Tibial nerve (tissue), 4 donors: ENCODE measurements at places on chromosomes 7 and 10. TPM values are rescaled to one million over a fixed set of nuclear protein-coding genes. Genes with fewer than 3 reads are reported as not detected.

The MAD1L1 gene
- total RNA-seq = 60.3 TPM

The LDB1 gene
- 50.7 TPM for total RNA-seq

The THSD7A gene
- total RNA-seq = 24.7 TPM

The GFRA1 gene
- 57.9 TPM for total RNA-seq

The GDF2 gene
- total RNA-seq = not detected

The LRRD1 gene
- 0.42 TPM for total RNA-seq

The CASD1 gene
- 22.3 TPM for total RNA-seq

GRCh38 chr7:121521711-121522400, 125.7 kb upstream of the FAM3C start:
- no peak for DNase-seq
- no peaks in the 10 kb centered on the region for H3K4me1 ChIP-seq
- no peaks in the 10 kb centered on the region for H3K27me3 ChIP-seq
- no peak overlapping the region for H3K27ac ChIP-seq
- no peak overlapping the region for H3K4me3 ChIP-seq
- no peaks in the 10 kb centered on the region for H3K36me3 ChIP-seq

GRCh38 chr7:118195837-118196474, 12.0 kb downstream of the LSM8 start:
- no peak for DNase-seq
- no peak overlapping the region for H3K27ac ChIP-seq
- no peaks in the 10 kb centered on the region for H3K27me3 ChIP-seq
- H3K36me3 ChIP-seq = peaks cover 19% of the 10 kb centered on the region
- H3K4me3 ChIP-seq = no peak overlapping the region

DNA sequence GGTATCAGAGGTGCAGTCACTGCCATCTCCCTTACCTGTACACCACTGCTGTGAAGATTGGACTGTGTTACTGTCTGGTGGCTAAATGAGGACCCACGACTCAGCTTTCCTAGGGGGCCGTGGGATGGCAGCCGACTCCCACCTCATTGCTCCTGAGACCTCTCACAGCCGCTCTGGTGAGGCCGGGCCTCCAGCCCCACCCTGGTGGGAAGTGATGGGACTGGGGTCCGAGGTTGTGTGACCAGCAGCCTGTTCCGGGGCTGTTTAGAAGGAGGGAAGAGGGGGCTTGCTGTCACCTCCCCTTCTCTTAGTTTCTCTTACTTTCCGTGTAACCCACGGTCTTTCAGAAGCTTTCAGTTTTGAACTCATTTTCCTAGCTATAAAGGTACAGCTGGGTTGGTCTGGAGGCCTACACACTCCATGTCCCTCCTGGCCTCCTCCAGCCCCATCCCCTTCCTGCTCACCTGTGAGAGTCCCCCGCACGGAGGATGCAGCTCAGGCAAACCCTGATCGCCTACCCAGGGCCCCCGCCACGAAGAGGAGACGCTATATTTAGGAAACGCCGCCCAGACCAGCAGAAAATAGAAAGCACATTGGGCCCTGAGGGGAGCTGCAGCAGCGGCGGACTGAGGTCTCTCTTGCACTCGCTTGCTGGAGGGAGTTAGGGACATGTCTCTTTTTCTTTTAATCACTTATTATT, 4.6 kb downstream of the EMX2 start:
- H3K27ac ChIP-seq = no peak overlapping the region
- H3K4me1 ChIP-seq = peaks cover 19% of the 10 kb centered on the region
- H3K4me3 ChIP-seq = peak overlapping the region; percentile 8

- peak overlapping the region; percentile 63 for H3K4me3 ChIP-seq
- no peak overlapping the region for H3K27ac ChIP-seq
- peaks cover 11% of the 10 kb centered on the region for H3K27me3 ChIP-seq
- no peaks in the 10 kb centered on the region for H3K36me3 ChIP-seq
- DNase-seq = no peak
Measured at GRCh38 chr10:128211064-128211504, 84.9 kb upstream of the MKI67 start.

GRCh38 chr7:10950494-10950893, 23.2 kb upstream of the PHF14 start:
- no peak for DNase-seq
- no peak overlapping the region for H3K27ac ChIP-seq
- no peak overlapping the region for H3K4me3 ChIP-seq

GRCh38 chr10:132450466-132450824, 53.4 kb downstream of the PWWP2B start:
- H3K27ac ChIP-seq = no peak overlapping the region
- no peaks in the 10 kb centered on the region for H3K4me1 ChIP-seq
- no peaks in the 10 kb centered on the region for H3K36me3 ChIP-seq
- no peak overlapping the region for H3K4me3 ChIP-seq

GRCh38 chr10:5658871-5659618, 7.3 kb downstream of the ASB13 start:
- peaks cover 35% of the 10 kb centered on the region for H3K4me1 ChIP-seq
- no peak overlapping the region for H3K4me3 ChIP-seq
- H3K27me3 ChIP-seq = no peaks in the 10 kb centered on the region
- H3K36me3 ChIP-seq = no peaks in the 10 kb centered on the region
- no peak overlapping the region for H3K27ac ChIP-seq
- DNase-seq = no peak

DNA sequence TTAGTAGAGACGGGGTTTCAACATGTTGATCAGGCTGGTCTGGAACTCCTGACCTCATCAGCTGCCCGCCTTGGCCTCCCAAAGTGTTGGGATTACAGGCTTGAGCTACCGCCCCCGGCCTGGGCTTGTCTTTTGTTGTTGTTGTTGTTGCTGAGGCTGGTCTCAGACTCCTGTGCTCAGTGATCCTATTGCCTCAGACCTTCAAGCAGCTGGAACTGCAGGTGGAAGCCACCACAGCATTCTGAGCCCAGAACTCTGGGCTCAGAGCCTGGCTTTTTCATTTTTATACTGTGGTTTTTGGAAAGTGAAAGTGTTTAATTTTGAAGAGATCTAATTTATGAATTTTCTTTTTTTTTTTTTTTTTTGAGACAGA, 16.2 kb upstream of the DNAJB6 start:
- H3K4me3 ChIP-seq = no peak overlapping the region
- peaks cover 6% of the 10 kb centered on the region for H3K4me1 ChIP-seq
- no peaks in the 10 kb centered on the region for H3K27me3 ChIP-seq
- peak; percentile 21 for DNase-seq

GRCh38 chr7:142066536-142066935, 45.0 kb upstream of the MGAM2 start:
- H3K36me3 ChIP-seq = no peaks in the 10 kb centered on the region
- no peaks in the 10 kb centered on the region for H3K4me1 ChIP-seq
- DNase-seq = no peak
- H3K4me3 ChIP-seq = no peak overlapping the region

GRCh38 chr10:8294779-8295178, 240.3 kb downstream of the GATA3 start:
- no peaks in the 10 kb centered on the region for H3K36me3 ChIP-seq
- H3K4me3 ChIP-seq = no peak overlapping the region
- H3K4me1 ChIP-seq = no peaks in the 10 kb centered on the region
- no peak for DNase-seq
- no peak overlapping the region for H3K27ac ChIP-seq

GRCh38 chr7:46839651-46840050, 742.3 kb downstream of the TNS3 start:
- no peaks in the 10 kb centered on the region for H3K27me3 ChIP-seq
- no peaks in the 10 kb centered on the region for H3K36me3 ChIP-seq
- H3K4me3 ChIP-seq = no peak overlapping the region
- H3K4me1 ChIP-seq = no peaks in the 10 kb centered on the region
- no peak for DNase-seq

- H3K4me3 ChIP-seq = no peak overlapping the region
- peaks cover 24% of the 10 kb centered on the region for H3K4me1 ChIP-seq
- peaks cover 5% of the 10 kb centered on the region for H3K36me3 ChIP-seq
- H3K27ac ChIP-seq = no peak overlapping the region
- no peaks in the 10 kb centered on the region for H3K27me3 ChIP-seq
Measured at GRCh38 chr10:101618871-101619270, 30.8 kb downstream of the DPCD start.

DNA sequence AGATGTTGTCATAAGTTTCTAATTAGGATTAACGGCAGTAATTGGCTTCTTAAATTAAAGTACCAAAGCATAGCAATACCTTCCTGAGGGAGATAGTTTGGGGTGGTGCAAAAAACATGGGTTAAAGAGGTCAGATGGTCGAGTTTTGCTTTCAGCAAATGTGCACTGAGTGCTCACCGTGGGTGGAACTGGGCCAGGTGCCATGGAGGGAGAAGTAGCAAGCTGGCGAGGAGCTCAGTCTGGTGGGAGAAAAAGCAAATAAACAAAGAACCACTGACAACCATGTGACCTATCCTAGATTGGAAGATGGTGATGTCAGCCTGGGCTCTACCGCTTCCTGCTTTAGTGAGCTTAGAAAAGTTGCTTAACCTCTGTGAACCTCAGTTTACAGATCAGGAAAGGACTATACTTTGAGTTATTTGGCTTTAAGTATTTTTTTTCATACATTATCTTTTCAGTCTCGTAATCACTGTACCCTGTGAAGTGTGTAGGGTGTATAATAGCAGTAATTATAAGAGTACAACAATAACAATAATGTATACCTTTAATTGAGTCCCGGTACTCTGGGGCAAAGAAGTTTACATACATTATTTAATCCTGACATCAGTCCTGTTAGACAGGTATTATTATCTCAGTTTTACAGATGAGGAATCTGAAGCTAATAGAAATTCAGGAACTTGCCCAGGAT, 69.0 kb upstream of the PDCD4 start:
- H3K27ac ChIP-seq = peak overlapping the region; percentile 36
- peak; percentile 66 for DNase-seq
- H3K4me1 ChIP-seq = peaks cover 23% of the 10 kb centered on the region
- no peak overlapping the region for H3K4me3 ChIP-seq

DNA sequence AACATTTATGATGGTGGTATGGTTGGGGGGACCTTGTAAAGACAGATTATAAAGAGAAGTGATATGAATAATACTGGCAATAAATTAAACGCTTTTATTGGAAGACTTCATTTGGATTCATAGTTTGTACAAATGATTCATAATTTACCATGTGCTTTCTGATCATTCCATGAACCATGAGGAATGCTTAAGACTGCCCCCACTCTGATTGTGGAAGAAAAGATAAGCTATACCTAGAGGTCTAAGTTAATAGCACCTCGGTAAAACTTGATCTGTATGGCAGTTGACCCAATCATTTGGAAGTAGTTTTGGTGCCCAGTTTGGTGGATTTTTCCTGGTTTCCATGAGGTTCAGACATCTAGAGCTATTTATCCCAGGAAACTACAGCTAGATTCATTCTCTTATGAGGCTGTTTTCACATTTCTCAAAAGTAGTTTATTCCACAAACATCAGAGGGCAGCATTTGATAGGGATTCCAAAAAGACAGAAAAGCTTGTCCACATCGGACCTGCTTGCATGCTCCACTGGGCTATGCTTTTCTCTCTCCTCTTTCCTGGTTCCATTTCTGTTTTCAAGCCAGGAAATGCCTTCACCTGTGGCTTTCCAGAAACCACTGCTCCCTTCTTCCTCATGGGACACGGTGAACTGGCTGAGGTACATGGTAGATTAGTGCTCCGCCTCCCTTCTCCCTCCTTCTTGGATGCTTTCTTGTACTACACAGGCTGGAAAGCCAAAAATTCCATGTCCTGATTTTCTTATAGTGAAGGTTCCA, 29.2 kb downstream of the TFAM start:
- H3K4me1 ChIP-seq = peaks cover 4% of the 10 kb centered on the region
- DNase-seq = peak; percentile 11
- H3K4me3 ChIP-seq = no peak overlapping the region
- no peaks in the 10 kb centered on the region for H3K36me3 ChIP-seq
- H3K27me3 ChIP-seq = no peaks in the 10 kb centered on the region
- H3K27ac ChIP-seq = no peak overlapping the region

- DNase-seq = no peak
- H3K36me3 ChIP-seq = no peaks in the 10 kb centered on the region
- no peak overlapping the region for H3K4me3 ChIP-seq
- no peaks in the 10 kb centered on the region for H3K4me1 ChIP-seq
- H3K27ac ChIP-seq = no peak overlapping the region
- no peaks in the 10 kb centered on the region for H3K27me3 ChIP-seq
Measured at GRCh38 chr10:101894742-101895141, 51.1 kb upstream of the KCNIP2 start.

GRCh38 chr7:7014827-7015595, 167.3 kb upstream of the C1GALT1 start:
- no peak for DNase-seq
- no peaks in the 10 kb centered on the region for H3K27me3 ChIP-seq
- H3K27ac ChIP-seq = no peak overlapping the region
- H3K4me3 ChIP-seq = no peak overlapping the region
- no peaks in the 10 kb centered on the region for H3K4me1 ChIP-seq

DNA sequence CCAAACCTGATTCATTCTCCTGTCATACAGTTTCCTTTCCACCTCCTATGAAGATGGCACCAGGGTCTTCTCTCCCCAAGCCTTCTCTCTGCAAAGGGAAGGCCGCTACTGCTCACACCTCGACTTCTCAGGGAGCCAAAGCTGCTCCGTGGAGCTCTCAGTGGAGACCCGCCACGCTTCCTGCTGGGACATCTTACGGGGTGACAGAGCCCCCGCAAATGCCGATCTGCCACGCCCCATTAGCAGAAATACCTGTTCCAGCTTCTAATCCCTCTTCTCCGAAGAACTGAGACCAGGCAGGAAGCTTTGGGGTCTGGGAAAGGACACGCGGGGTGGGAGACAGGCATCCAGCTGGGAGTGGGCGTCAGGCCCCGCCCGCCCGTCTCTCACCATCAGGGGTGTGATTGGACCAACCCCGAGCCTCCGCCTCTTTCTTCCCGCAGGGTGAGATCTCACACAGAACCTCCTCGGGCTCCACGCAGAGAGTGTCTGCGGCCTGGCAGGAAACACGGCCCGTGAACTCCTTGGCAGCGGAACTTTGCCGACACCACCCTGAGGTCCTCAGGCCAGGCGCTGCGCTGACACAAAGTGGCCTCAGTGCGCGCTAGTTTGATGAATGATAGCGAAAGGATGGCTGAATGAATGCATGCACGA, 12.0 kb upstream of the CALML5 start:
- no peaks in the 10 kb centered on the region for H3K36me3 ChIP-seq
- no peak for DNase-seq
- H3K27ac ChIP-seq = no peak overlapping the region
- no peak overlapping the region for H3K4me3 ChIP-seq

- no peak for DNase-seq
- no peaks in the 10 kb centered on the region for H3K27me3 ChIP-seq
- H3K27ac ChIP-seq = no peak overlapping the region
- no peaks in the 10 kb centered on the region for H3K4me1 ChIP-seq
- no peak overlapping the region for H3K4me3 ChIP-seq
Measured at GRCh38 chr10:112624546-112625048, 177.6 kb downstream of the VTI1A start.
